ENCODE measurements at places on chromosomes 11 and 22.

GRCh38 chr11:60747359-60747873 lies 9.3 kb upstream of the MS4A15 start:
- DNase-seq, result no peak

GRCh38 chr11:69170704-69171103 lies 15.0 kb downstream of the SMIM38 start:
- no peak for DNase-seq

DNA sequence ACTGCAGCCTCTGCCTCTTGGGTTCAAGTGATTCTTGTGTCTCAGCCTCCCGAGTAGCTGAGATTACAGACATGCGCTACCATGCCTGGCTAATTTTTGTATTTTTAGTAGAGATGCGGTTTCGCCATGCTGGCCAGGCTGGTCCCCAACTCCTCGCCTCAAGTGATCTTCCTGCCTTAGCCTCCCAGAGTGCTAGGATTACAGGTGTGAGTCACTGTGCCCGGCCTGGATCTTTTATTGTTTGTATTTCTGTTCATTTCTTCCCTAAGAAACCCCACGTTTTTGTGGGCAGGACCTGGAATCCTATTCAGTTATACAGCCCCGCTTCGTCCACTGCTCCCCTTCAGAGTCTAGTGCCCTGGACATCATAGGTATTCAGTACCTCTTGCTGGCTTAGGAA lies 28.7 kb downstream of the ZBTB16 start:
- no peak for DNase-seq

DNA sequence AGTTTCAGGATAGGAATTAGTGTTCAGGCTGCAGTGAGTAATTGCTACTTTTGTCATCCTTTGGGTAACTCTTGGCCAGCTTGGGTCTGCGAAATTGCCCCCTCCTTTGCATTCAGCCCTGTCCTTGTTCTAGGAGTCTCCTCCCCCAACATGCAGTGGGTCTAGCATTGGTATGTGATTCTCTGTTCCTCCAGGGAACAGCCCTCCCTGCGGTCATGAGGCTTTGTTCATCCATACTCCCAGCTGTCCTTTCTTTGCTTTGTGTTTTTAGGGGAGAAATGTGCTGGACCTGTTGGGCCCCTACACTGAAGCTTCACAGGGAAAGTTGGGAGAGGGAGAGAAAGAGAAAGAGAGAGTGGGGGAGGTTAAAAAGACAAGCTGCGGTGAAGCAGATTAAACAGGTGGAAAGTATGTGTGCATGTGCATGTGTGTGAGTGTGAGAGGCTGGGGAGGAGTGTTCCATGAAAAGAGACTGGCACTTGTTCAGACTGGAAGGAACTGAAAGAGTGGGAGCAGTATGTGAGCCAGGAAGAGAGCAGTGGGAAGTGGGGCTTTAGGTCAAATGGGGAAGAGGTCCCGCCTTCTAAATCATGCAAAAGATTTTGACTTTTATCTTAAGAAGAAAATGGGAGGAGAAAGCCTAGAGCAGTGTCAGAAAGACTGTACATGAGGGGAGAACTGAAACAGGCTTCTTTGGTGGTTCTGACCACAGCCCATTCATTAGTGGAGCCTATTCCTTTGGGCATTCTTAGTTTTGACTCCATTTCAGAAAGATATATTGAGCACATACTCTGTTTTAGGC lies 17.9 kb upstream of the SESN3 start:
- DNase-seq, result no peak

- no peak for DNase-seq
Observed at GRCh38 chr11:74608431-74608830, 16.0 kb downstream of the POLD3 start.

GRCh38 chr11:8759634-8760033 lies 77.0 kb downstream of the RPL27A start:
- DNase-seq, result no peak

GRCh38 chr11:22938691-22939090 lies 78.4 kb upstream of the CCDC179 start:
- DNase-seq, result no peak

DNA sequence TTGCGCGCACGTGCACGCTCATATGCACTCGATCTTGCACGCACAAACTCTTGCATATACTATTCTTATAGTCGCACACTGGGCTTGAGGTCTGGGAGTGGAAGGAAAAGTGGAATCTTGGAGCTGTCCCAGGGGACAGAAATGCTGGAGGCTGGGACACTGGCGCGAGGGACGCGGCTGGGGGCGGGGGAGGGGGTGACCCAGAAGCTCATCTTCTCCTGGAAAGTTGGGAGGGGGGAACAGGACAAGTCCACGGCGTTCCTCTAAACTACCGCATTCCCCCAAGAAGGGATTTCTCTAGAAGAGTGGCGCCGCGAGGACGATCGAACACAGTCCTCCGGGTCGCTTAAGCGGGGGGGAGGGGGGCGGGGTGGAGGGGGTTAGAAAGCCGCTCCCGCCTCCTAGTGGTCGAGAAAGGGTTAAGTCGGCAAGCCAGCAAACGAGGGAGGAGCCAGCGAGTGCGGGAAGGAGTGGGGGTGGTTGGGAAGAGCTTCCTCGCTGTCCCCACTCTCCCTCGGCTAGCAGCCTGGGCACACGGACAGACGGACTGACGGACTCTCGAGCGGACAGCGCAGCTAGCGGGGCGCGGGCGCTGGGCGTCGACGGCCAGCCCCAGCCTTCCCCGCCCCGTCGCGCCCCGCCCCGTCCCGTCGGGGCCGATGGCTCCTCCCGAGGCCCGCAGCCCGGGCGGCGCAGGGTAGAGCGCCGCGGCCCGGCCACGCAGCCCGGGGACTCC lies at the start of gene RTN4RL2:
RTN4RL2 (plus strand) TSS at position 507 of the 736 bp plus-strand sequence. CDS start 338 bp downstream, outside the sequence.
- DNase-seq, result peak; percentile 29

DNA sequence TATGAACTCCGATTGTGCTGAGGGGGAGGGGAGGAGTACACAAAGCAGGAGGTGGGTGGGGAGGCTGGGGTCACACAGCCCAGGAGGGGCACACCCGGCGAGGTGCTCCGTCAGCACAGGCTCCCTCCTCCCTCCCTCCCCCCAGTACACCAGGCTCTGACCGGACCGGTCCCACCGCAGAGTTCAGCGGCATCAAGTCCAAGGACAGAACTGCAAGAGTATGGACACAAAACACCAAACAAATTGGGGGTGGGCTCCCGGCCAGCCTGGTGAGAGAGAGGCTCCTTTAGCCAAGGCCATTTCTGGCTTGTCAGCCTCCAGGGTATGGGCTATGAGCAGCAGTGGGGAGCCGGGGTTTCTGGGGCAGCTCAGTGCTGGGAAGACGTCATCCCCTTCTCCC lies 68.3 kb downstream of the ST3GAL4 start:
- DNase-seq, result no peak

DNA sequence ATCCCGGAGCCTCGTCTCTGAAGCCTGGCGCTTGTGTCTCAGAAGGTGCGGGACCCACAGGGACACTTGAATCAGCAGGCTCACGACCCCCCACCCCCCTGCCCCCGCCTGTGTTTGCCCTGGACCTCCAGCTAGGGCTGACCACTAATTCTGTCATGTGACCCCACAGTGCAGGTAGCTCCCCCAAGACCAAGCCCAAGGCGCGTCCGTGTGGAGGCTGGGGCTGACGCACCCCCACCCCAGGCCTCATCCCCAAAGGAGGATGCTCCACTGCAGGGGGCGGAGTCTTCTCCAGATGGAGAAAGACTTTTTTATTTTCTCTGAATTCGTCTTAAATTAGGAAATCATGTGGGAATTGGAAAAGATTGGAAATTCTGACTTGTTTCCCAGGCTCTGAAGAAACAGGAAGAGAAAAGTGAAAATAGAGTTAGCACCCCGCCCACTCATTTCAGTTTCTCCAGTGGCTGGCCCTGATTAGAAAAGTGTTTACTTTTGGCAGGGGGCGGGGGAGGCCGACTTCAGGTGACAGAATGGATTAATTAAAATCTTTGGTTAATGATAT lies 1.0 kb upstream of the RELA start:
- peak; percentile 36 for DNase-seq

DNA sequence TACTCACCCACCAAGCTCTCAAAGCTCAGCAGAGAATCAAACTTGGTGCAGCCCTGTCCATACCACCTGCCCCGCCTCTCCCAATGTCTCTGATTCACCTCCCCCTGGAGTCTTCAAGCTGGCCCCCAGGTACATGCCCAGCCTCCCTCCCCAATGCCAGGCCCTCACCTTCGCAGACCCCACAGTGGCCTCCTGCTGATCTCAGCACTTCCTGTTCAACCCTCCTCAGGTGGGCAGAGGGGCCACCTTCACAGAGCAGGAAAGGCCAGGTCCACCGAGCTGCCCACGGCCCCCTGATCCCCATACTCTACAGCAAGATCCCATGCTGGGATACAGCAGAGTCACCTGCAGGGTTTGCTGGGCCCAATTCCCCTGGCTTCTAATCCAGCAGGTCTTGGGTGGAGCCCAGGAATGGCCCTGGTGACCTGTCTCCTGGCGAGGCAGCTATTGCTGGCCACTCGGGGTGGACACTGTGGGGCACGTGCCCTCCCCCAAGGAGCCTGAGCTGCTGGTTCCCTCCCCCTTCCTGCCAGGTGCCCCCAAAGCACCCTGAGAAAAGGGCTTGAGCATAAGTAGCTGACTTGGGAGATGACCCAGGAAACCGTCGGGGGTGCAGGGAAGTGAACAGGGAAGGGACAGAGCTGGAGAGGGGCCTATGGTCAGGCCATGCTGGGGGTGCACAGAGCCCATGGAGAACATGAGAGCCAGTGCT lies 150.7 kb downstream of the BRD1 start:
- DNase-seq, result no peak

DNA sequence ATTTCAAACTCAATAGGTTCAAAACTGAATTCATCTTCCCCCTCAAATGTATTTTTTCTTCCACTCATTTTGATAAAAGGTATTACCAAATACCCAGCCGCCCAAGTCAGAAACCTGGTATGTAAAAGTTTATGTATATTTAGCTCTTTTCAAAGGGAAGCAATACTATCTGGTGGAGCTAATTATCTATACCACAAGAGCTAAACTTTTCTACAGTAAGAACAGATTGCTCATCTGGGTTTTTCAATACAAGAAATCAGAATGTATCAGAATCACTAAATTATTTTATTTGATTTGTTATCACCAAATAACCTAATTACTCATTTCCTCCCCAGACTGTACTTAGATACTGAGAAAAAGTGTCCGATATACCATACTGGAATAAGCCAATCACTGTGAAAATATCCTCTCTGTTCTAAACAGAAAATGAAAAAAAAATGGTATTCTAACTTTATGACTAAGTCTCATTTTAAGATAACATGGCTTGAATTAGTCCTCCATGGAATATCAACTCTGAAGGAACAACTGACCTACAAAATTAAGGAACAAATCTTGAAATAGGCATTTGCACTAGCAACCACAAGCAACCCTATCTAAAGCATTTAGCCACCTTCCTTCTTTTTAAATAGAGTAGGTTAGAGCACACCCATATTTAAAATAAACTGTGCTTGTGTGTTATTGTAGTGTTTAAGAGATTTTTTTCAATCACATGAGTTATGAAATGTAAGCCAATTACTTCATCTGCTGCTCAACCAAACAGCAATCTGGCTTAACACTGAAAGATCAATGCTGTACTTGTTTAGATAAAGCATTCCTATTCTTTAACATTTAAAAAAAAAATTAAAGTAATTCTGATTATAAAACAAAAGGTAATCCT lies 35.0 kb downstream of the RDX start:
- no peak for DNase-seq

DNA sequence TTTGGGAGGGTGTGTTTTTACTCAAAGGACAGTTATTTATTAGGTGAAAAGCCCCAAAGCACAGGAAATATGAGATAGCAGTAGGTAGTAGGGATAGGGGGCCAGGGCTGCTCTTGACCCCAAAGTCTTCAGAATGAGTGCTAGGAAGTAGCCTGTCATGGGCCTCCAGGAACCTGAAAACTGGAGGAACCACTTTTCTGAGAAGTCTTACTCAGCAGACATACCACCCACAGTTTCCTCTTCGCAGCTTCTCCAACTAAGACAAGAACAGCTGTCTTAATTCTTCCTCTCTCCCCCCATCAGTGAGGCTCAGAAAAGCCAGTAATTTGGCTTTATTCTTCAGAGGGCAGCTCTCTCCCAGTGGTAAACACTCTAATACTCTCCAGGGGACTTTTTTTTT lies 84.0 kb upstream of the CTSC start:
- DNase-seq, result peak; percentile 39

- DNase-seq, result no peak
Observed at GRCh38 chr11:96329855-96330510, 13.0 kb downstream of the MAML2 start.

DNA sequence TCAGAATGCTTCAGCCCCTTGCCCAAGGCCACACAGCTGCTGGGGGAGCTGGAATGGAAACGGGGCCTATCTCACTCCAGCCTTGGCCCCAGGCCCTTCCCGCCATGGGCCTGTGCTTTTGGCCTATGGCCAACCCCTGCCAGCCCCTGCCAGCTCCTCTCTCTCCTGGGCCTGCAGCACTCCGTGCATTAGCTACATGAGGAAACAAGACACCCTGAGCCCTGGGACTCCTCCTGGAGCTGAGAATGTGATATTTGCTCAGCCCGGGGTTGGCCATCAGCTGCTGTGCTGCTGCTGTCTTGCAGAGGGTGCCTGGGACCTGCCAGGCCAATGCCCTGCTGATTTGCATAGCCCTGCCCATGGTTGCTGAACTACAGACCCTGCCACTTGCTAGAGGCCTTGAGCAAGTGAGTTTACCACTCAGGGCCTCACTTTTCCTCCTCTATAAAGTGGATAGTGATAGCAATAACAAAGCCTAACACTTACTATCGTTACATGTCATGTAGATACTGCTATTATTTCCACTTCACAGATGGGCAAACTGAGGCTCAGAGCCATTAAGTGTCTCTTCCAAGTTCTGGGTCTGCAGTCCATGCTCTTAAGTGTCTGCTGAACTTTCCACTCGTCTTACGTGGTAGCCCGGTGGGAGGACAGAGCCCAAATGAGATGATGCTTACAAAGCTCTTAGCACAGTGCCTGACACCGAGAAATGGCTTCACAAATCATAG lies 99.6 kb downstream of the KIAA1671 start:
- no peak for DNase-seq

DNA sequence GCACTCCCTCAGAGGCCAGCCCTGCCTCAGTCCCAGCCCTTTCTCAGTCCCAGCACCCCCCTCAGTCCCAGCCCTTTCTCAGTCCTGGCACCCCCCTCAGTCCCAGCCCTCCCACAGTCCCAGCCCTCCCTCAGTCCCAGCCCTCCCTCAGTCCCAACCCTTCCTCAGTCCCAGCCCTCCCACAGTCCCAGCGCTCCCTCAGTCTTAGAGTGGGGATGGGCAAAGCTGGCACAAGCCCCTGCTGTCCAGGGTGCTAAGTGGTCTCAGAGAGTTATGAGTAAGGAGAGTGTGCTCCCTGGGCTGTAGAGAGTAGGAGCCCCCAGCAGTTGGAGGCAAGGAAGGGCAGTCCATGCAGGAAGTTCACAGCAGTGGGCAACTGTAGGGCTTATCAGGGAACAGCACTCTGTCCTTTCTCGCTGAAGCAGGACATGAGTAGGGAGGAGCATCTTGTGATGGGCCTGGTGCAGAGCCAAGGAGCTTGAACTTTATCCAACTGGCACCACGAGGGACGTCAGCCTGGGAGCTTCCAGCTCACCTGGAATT lies 51.4 kb upstream of the CRYBB3 start:
- DNase-seq, result no peak

GRCh38 chr22:46575911-46576555 lies 38.6 kb upstream of the CELSR1 start:
- DNase-seq, result no peak

- DNase-seq, result no peak
Observed at GRCh38 chr11:116582571-116582970, 190.2 kb downstream of the BUD13 start.

Measured in stimulated activated CD8-positive, alpha-beta memory T cell treated with anti-CD3 and anti-CD28 coated beads, Interleukin-15, amount 100 ng/mL, for 48 hours (primary cell).